NK-92 treated with Interleukin-12 subunit alpha and Interleukin-12 subunit beta, amount 100 ng/mL, for 24 hours (cell line): ENCODE measurements at places on chromosomes 13 and 19.
A peak's percentile ranks its signal among the peaks of the same experiment; 100 is the strongest.

- no peak for DNase-seq
Measured at GRCh38 chr19:44975444-44975843, 20.3 kb downstream of the CLPTM1 start.

DNA sequence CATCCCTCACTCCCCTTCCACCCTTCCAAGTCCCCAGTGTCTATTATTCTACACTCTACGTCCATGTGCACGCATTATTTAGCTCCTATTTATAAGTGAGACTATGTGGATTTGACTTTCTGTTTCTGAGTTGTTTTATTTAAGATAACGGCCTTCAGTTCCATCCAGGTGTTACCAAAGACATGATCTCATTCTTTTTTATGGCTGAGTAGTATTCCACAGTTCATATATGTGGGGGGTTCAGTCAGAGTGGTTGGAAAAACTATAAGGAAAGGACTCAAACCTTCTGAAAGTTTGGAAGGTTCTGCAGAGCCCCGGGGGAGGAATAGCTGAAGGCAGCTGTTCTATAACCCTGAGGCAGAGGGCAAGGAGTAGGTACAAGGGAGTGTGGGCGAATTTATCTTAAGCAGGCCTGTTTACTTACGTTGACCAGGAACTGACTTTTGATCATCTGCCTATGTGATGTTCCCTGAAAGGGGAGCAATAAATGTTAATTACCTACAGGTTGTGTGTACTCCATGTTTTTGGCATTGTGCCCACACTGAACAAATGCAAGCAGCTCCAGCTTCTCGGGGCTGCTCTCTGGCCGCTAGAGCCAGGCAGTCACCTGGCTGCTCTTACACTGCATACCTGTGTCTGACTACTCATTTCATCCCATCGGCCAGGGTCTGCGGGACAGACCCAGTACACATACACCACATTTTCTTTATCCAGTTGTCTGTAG lies 13.5 kb upstream of the ADGRE1 start:
- no peak for DNase-seq

- DNase-seq: no peak
Measured at GRCh38 chr13:89352384-89352783, 1681.2 kb downstream of the SLITRK5 start.

DNA sequence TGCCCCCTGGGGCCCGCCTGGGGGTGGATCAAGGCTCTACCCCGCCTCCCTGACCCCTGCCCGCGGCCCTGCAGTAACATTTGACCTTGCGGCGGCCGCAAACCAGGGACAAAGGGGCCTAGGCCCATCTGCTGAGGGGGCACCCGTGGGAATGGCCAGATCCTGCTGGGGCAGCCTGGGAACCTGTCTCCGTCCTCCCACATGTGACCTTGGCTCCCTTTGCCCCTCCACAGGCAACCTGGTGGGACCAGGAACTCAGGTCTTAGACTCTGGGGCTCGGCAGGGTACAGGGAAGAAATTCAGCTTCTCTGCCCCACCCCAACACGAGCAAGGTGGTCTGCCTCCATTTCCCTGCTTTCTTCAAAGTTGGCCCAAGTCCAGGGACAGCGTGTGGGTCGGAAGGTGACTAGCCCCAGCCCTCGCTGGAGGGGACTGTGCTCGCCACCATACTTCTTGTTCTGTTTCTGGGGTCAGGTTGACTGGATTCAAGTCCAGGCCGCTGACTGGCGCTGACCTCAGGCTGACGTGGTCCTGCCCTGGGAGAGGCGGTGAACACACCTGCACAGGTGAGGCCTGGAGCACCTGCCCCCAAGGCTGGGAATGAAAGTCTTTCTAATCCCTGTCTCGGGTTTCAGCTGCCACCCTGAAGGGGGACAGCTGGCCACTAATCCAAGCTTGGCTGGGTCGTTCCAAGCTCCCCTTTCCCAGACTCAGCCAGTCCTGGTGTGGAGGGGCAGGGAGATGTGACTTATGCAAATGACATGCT lies 2.5 kb upstream of the NR2F6 start:
- no peak for DNase-seq

- no peak for DNase-seq
Measured at GRCh38 chr19:46579361-46579879, 21.7 kb upstream of the CALM3 start.

- DNase-seq: no peak
Measured at GRCh38 chr13:103356226-103356864, 290.1 kb upstream of the SLC10A2 start.

DNA sequence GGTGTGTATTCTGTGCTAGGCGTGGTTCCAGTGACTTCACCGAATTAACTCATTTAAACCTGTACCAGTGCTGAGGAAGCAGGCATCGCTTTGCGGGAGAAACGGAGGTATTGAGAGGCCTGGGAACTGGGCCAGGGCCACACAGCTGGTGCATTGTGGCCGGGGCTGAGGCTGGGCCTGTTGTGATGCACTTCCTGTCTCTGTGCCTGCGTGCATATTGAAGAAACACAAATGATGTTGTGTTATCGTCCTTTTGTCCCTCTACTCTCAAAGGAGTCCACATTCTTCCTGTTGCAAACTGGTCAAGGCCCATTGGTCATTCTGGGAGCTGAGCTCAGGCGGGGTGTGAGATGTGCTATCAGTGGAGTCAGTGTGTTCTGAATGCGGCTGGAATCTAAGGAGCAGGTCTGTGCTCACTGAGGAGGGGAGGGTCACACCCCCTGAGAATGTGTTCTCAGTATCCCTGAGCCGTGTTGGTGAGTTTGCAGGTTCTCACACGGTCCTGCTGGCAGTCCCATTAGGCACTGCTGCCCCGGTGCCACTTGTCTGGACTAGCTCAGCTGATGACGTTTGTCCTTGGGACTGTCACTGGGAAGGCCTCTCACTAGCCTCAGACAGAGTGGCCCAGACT lies 62.1 kb downstream of the ARHGEF7 start:
- no peak for DNase-seq

DNA sequence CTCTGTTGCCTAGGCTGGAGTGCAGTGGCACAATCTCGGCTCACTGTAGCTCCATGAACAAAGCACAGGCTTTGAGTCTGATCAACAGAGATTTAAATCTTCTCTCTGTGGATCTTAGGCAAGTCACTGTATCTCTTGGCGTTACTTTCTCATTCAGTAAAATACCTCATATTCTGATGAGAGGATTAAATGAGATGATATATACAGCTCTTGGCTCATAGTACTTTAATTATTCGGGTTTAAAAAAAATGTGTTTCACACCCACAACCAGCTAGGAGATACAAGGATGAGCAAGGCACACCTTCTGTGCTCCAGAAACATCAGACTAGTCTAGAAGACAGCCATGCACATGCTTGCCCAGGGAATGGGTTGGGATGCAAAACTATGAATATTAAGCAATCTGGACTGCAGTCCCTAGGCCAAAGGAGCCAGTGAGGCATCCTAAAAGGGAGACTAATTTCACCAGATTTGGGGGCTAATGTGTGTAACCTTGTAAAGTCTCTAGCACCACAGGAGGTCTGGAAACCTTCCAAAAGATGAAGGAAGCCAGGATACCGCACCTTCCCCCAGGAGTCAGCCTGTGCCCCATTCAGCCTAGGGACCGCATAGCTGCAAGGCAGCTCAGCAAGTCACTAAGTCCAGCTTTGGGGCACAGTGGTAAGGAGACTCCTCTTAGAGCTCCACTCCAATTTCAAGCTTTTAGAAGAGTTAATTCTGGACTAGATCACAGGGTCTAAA lies 2.5 kb downstream of the VPS36 start:
- no peak for DNase-seq

GRCh38 chr13:50370303-50370950 lies 355.2 kb downstream of the KCNRG start:
- no peak for DNase-seq

DNA sequence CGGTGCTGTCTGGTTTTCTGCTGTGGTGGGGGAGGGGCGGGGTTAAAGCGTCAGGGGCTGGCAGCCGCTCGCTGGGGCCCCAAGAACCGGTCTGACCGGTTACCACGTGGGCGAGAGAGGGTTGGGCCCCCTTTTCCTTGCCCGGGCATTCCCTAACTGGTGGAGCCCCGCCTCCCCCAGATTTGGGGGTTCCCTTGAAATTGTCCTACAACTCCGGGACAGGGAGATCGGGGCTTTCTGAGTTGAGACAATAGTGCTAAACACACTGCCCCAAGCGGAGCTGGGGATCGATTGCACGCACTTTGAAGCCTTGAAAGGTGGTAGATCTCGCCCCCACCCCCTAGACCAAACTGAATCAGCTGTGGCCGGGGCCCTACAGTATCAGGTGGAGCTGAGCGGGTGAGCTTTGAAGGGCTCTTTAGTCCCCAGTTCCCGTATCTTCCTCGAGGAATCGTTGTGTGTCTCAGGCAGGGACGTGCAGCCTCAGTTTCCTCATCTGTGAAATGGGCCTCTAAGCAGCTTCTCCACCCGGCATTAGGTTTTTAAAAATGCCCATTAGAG lies 4.8 kb downstream of the IER2 start:
- peak; percentile 68 for DNase-seq

DNA sequence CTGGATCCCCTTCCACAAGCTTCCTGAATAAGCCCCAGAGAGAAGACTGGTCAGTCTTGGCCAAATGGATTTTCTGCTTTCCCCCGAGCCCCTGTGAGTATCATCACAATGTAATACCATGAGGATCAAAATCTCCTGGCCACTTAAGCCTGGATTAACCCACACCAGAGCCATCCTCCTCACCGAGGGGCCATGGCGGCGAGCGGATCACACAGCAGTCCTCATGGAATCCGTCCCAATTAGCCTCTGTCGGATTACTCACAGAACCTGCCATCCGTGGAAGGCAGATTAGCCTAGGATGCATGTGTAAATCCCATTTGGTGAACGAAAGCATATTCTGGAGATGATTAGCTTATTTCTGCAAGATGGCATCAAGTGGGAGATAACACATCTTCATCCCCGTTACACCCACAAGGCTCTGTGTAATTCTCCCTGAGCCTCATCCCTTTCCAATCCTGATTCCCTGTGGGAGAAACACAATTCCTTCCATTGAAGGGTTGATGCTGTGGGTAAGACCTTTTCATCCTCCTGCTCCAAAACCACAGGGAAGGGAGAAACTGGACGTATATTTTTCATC lies 42.5 kb downstream of the GNG7 start:
- DNase-seq: no peak

DNA sequence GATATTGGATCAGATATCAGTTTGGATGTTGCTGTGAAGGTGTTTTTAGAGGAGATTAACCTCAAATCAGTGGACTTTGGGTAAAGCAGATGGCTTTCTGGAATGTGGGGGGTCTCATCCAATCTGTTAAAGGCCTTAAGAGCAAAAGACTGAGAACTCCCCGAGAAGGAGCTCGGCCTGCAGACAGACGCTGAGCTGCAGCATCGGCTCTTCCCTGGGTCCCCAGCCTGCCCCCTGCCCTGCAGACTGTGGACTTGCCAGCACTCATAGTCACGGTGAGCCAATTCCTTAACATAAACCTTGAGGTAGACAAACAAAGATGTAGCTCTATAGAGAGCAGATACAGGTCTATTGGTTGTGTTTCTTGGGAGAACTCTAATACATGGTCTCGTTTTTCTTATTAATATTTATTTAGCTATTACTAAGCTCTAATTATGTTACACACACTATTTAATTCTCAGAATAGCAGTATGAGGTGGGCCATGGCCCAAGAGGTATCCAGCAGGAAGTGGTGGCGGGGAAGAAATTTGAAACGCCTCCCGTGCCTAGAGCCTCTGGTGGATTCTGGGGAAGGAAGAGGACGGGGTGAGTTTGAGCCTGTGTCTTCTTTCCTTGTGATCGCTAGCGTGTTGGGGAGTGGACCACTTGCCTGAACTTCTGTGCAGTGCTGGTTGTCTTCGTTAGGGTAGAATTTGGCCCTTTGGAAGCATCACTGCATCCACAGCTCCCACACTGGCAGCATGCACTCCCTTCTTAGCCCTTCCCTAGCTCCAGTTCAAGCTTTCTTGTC lies 305.3 kb downstream of the TEX29 start:
- DNase-seq: no peak

- no peak for DNase-seq
Measured at GRCh38 chr19:15614507-15615379, at the start of gene CYP4F8. TSS of gene CYP4F8 (plus strand) at chr19:15615218. CDS start at chr19:15615617, 399 bp downstream.

DNA sequence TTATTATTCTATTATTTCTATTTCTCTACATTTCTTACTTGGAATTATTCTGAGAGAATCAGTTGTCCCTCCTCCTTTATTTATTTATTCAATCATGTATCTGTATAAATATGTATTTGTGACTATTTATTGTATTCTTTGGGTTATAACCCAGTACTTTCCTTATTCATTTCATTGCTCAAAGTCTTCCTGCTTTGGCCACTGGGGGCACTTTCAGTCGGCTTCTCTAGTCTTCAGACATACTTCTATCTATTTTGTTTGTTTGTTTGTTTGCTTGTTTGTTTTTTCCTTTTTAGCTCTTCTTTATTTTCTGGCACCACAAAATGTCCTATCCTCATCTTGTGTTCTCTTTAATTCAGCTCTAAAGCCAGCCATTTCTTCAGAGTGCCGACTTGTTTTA lies 260.4 kb downstream of the NALCN start:
- DNase-seq: no peak

- no peak for DNase-seq
Measured at GRCh38 chr13:43629691-43630480, 156.9 kb downstream of the ENOX1 start.

GRCh38 chr13:111303559-111303958 lies 16.9 kb upstream of the TEX29 start:
- DNase-seq: no peak

GRCh38 chr19:29682236-29682895 lies 17.1 kb downstream of the PLEKHF1 start:
- DNase-seq: no peak

GRCh38 chr19:45717983-45718650 lies 12.6 kb downstream of the FBXO46 start:
- DNase-seq: no peak

DNA sequence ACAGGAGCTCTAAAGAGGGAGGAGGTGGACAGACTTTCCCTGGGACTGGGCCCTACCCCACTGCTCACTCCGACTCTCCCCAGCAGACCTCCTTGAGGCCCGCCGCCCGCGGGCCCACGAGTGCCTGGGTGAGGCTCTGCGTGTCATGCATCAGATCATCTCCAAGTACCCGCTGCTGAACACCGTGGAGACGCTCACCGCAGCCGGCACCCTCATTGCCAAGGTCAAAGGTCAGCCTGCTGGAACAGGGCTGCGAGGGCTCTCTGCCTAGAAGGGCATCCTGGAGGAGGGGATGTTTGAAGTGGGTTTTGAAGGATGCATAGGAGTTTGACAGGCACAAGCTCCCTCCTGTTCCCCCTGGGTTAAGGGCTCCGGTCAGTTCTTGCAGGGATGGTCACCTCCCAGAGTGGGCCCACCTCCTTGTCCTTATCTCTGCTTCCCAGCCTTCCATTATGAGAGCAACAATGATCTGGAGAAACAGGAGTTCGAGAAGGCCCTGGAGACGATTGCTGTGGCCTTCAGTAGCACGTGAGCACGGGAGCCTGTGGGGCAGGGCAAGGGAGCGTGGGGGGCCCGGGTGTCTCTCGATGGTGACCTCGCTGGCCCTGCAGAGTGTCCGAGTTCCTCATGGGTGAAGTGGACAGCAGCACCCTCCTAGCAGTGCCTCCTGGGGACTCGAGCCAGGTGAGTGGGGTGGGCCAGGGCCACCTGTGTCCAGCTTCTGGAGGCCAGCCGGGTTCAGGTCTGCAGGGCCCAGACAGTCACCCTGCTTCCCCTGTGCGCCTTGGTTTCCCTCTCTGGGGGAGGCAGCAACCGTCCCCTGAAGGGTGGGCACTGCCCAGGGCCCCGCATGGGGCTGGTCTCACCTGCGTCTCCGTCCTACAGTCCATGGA lies 6.3 kb downstream of the ARHGAP45 start:
- DNase-seq: no peak
